Frontal cortex (tissue), 4 donors: ENCODE measurements at places on chromosomes 1 and 21. TPM values are rescaled to one million over a fixed set of nuclear protein-coding genes. Genes with fewer than 3 reads are reported as not detected.

Gene SASS6
- total RNA-seq, result 4.5 TPM

Gene PRAMEF18
- not detected for total RNA-seq

Gene CYP2J2
- 0.82 TPM for total RNA-seq

Gene AMY1B
- total RNA-seq, result not detected

Gene SCAF4
- total RNA-seq, result 5.7 TPM

Gene KRTAP22-1
- not detected for total RNA-seq

Gene BEND5
- 18.8 TPM for total RNA-seq

Gene LDLRAD1
- total RNA-seq, result not detected
